ENCODE measurements at places on chromosomes 6 and 20.
A peak's percentile ranks its signal among the peaks of the same experiment; 100 is the strongest.

GRCh38 chr20:17868151-17868550 is 100.4 kb downstream of the SNX5 start:
- DNase-seq: no peak

DNA sequence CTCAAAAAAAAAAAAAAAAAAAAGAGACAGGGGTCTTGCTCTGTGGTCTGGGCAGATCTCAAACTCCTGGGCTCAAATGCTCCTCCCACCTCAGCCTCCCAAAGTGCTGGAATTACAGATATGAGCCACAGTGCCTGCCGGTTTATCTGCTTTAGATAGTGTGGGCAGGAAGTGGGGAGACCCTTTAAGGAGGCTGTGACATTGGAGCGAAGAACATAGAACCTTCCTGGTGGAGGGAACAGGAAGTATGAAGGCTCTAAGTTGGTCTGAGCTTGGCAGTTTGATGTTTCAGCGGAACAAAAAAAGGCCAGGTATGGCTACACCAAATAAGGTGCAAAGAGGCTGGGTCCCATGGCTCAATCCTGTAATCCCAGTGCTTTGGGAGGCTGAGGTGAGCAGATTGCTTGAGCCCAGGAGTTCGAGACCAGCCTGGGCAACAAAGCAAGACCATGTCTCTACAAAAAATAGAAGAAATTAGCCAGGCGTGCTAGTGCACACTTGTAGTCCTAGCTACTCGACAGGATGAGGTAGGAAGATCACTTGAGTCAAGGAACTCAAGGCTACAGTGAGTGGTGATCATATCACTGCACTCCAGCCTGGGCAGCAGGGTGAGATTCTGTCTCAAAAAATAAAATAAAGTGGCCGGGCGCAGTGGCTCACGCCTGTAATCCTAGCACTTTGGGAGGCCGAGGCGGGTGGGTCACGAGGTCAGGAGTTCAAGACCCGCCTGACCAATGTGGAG is 8.7 kb upstream of the ZMYND8 start:
- DNase-seq: no peak

DNA sequence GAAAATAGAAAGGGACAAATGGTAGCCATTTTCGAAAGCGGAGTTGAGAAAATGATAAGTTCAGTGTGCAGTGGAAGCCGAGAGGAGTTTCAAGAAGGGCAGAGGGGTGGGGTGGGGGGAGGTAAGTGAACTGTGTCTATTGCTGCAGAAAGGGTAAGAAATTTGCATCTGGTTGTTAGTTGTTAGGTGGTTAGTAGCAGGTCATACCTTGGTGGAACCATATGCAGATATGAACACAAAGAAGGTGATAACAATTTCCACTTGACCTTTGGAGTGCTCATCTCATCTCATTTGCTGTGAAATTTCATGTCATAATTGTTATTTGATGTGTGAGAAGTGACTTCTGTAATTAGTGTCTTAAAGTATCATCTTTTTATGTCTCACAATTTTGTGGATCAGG is 288.2 kb downstream of the QKI start:
- DNase-seq: no peak

DNA sequence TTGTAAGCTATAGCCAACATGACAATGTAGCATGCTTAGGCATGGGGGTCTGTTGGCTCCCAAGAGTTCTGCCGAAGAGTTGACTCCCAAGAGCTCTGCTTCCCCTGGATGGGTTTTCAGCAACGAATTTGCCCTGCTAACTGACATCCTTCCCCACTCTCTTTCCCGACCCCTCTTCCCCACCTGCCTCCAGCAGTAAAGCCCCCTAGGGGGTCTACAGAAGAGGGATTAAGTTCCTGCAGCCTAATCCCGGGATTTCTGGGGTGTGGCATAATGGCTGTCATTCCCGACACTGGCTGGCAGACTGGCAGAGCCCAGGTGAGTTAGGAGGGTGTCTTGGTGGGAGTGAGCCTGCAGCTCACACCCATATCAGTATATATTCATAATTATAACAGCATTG is 121.0 kb upstream of the ZNF184 start:
- DNase-seq: no peak

GRCh38 chr6:100138346-100139022 is 144.5 kb upstream of the MCHR2 start:
- no peak for DNase-seq

- no peak for DNase-seq
Observed at GRCh38 chr6:42378125-42378524, 73.6 kb downstream of the TRERF1 start.

DNA sequence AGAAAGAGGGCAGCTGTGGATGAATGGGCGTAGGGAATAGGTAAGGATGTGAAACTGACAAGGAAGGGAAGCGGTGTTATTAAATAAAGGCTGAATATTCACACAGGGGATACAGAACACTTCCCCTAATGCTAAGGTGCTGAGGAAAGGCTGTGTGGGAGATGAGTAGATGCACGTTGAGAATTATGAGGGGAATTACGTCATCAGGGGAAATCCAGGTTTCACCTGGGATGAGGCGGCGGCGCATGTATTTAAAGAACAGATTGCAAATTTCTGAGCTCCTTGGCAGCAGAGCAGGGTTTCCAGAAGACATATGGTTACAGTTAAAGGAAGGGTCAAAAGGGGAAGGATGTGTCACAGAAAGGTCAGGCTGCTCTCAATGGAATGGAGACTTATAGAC is 28.7 kb upstream of the EDN1 start:
- DNase-seq: no peak

DNA sequence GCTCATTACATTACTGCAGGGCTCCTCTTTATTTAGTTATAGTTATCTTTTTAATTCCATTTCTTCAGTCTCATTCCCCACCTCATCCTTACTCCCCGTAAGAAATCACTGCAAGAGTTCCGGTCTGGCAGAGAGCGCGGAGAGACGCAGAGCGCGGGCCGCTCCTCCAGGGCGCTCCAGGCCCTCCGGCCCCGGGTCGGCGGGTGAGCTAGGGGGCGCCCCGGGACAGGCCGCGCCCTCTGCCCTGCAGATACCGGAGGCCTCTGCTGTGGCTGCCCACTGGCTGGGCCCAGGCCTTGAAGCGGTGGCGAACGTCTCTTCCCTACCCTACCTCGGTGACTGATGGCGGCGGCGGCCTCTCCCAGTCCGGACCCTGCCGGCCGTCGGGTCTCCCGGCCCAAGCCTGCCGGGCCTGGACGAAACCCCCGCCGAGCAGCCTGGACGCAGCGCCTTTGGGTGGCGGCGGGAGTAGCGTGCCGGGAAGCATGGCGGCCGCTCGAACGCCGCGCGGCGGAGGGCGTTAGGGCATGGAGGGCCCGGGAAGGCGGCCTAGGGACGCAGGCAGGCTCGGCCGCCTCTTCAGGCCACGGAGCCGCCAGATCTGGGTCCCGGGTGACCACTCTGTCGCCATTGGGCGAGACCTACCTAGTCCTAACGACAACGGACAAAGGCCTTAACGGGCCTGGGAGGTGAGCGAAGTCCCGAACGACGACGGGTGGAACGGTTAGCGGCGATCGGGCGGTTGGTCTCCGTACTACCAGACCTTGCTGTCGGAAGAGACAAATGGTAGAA is 16.4 kb upstream of the HMGN4 start:
- peak; percentile 73 for DNase-seq

DNA sequence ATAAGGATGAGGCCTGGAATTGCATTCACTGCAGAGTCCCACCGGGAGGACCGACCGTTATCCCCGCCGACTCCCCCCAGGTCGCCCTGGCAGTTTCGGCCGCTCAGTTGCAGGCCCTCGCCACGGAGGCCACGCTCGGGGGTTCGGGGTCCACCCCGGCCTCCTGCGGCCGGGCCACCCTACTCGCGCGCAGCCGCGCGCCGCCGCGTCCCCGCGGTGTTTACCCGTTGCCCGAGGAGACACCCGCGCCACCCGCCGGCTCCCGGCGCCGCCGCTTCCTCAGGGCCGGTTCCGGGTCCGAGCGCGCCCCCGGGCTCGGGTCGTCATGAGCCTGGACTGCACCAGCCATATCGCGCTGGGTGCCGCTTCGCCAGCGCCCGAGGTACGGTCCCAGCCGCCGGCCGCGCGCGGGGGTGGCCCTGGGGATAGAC is at the start of gene CCDC170:
CCDC170 (plus strand) TSS at position 214 of the 431 bp plus-strand sequence; CDS start at position 326, 112 bp downstream.
- peak; percentile 30 for DNase-seq

- DNase-seq: no peak
Observed at GRCh38 chr6:1893470-1894130, 283.9 kb downstream of the FOXC1 start.
